ENCODE measurements at places on chromosomes 4 and X.
A peak's percentile ranks its signal among the peaks of the same experiment; 100 is the strongest.

DNA sequence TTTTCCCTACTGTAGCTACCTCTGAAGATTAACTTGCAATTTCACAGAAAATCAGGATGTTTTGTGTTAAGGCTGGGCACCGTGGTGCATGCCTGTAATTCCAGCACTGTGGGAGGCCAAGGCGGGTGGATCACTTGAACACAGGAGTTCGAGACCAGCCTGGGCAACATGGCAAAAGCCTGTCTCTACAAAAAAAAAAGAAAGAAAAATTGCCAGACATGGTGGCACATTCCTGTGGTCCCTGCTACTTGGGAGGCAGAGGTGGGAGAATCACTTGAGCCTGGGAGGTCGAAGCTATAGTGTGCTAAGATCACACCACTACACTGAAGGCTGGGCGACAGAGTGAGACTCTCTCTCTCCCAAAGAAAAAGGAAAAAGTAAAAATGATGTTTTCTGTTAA, 27.4 kb downstream of the APELA start:
- DNase-seq = no peak

DNA sequence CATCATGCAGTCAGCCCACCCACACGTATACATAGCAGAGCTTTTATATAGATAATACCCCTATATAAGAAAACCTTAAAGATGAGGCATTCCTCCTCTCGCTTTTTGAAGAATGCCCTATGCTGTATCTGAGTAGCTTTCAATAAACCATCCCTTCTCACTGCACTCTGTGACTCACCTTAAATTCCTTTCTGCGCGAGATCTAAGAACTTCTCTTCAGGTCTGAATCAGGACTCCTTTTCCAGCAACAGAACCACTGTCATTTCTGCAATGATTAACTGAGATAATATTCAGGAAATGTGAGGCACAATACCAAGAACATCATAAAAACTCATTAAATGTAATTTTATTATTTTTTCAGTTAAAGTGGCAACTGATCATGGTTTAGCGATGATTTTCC, 76.4 kb upstream of the DCLK2 start:
- no peak for DNase-seq

- DNase-seq = no peak
These were observed 24.8 kb downstream of the PDGFC start for GRCh38 chr4:156946516-156947424.

DNA sequence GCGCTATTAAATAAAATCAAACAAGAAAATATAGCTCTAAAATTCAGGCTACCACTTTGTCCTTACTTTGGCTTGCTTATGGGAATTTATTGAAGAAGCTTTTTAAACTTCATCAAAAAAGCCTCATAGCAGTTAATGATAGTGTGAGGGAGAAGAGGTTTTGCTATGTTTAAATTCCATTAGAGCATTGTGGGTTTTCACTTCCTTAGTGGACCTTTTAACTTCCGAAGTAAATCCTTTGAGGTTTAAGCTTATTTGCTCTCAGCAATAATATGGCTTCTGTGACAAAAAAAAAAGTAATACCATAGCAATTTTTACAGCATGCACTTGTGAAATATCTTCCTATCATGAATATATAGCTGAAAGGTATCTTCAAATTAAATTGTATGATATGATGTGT, 120.2 kb upstream of the NDST4 start:
- no peak for DNase-seq

DNA sequence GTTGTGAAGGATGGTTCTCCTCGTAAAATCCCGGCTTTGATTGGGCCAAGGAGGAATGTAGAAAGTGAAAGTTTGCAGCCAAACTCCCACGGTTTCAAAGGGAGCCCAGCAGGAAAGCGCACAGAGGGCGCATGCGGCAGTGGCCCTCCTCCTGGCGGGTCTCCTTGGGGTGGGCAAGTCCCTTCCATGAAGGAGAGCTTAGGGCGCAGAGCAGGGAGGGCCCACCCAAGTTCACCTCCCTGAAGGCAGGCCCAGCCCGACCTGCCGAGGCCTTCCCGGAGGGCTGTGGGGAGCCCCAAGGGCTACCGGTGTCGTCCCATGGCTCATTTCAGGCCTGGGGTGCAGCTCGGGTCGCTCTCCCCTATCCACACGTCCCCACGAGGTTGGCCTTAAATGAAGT, 2.0 kb downstream of the PDZD4 start:
- DNase-seq = no peak

DNA sequence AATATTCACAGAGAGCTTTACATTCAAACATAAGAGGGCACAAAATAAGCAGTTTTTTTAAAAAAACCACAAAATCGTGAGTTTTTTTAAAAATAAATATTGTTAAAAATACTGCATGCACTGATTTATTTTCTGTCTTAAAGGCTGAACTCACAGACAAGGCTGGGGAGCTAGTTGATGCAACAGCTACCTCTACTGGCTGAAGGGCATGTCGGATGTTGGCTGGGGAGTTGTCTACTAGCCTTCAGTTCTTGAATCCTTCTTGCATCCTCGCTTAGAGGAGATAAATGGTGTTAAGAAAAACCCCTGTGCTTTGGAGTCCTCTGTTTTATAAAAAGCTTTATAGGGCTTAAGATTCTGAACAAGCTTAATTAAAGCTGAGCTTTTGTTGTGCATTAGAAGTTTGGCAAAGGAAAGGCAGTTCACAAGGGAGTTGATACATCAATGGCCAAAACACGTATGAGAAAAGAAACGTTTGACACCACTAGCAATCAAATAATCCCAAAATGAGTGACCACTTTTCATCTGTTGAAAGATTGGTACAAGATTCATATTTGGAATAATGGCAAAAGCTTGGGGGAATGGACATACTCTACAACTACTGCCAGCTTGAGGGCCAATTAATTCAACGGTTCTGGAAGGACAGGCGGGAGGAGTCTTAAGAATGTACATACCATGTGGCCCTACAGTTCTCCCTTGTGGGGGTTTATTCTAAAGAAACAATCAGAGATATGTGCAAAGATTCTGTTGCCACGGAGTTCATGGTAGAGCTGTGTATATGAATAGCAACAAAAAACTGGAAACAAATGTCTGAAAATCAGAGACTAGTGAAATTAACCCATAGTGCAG, 94.7 kb downstream of the SEL1L3 start:
- DNase-seq = peak; percentile 66

- DNase-seq = peak; percentile 10
These were observed 1.3 kb upstream of the CCNI start for GRCh38 chr4:77076889-77077635.

- DNase-seq = peak; percentile 90
These were observed 29.6 kb downstream of the ADH7 start for GRCh38 chr4:99405433-99406115.

- DNase-seq = no peak
These were observed 180.2 kb upstream of the TET2 start for GRCh38 chr4:104966349-104967033.

- DNase-seq = no peak
These were observed 1646.9 kb upstream of the ADGRL3 start for GRCh38 chr4:59553063-59553720.

- no peak for DNase-seq
These were observed 247.5 kb downstream of the CRLF2 start for GRCh38 chrX:964831-965416.

DNA sequence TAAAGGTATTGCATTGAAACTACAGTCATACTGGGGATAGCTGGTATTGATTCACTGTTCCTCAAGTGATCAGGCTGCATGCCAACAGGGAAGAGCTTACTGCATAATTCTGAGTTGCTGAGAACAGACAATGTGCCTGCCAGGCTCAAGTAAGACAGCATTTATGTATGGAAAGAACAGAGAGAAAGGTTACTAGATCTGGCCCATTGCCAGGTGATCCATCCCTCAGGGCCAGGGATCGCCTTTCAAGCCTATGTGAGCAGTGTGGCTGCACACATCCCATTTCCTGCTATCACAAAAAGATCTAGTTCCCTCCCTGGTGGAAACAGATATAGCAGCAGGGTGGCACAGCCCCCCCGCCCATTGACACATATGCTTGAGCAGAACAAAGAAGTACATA, 254.0 kb downstream of the TMA16 start:
- DNase-seq = peak; percentile 43

- DNase-seq = no peak
These were observed 12.0 kb downstream of the HS3ST1 start for GRCh38 chr4:11416767-11417113.

DNA sequence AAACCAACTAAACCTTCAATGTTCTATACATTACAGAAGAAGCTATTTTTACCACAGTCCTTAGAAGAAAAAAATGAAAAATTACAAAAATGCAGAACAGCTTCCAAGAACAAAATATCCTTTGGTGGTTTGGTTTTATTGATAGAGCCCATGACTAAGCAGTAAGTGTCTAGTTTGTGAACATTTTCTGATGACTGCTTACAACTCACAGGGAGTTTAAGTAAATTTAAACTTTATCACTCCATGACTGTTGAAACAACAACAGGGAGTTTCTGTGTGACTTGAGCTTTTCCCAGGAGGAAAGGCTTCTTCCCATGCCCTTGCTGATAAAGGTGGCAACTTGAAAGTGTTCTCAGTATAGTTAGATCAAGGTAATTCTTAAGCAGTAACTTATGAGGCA, 2.9 kb downstream of the PF4 start:
- DNase-seq = no peak

- peak; percentile 38 for DNase-seq
These were observed 171.3 kb downstream of the PTTG2 start for GRCh38 chr4:38131371-38132091.

GRCh38 chr4:101102114-101102742, 245.1 kb downstream of the PPP3CA start:
- DNase-seq = peak; percentile 72

DNA sequence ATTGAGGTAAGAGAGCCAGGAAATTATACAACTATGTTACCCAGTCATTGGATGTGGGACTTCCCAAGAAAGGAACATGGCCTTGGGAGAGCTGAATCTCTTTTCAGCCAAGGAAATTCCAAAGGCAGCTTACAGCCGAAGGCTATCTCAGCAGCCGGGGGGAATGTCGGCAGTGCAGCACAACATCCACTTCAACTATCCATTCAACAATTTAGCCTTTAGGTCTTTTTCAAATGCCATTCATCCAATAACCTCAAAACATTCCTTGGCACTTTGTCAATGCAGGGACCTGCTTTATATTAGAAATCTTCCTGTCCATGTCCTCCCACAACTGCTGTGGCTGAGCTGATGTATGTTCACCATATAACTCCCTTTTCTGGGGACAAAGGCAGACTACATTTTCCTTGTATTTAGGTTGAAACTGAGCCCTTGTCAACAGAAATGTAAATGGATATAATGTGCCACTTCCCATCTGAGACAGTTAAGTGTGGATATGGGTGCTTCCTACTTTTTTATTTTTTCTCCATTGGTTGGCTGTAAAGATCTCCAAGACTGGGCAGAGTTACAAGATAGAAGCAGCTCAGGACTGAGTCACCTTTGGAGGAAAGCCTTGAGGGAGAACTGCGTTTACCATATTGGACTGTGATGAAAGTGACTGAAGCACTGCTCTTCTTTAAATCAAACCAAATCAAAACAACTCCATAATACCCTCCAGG, 94.8 kb downstream of the GPRIN3 start:
- no peak for DNase-seq

DNA sequence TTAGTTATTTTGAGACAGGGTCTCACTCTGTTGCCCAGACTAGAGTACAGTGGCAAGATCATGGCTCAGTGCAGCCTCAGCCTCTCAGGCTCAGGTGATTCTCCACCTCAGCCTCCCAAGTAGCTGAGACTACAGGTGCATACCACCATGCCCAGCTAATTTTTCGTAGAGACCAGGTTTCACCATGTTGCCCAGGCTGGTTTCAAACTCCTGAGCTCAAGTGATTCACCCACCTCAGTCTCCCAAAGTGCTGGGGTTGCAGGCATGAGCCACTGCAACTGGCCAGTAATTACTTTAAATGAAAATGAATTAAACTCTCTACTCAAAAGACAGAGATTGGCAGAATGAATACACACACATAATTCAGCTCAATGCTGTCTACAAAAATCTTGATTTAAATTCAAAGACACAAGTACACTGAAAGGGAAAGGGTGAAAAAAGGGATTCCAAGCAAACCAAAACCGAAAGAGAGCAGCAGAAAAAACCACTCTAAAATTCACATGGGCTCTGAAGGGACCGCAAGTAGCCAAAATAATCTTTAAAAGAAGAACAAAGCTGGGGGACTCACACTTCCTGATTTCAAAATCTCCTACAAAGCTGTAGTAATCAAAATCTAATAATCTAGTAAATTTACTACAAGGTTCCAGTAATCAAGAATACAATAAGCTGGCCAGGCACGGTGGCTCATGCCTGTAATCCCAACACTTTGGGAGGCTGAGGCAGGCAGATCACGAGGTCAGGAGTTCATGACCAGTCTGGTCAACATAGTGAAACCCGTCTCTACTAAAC, 11.8 kb upstream of the SPON2 start:
- DNase-seq = peak; percentile 18

- DNase-seq = no peak
These were observed 857.7 kb upstream of the HS3ST1 start for GRCh38 chr4:12286351-12286750.

DNA sequence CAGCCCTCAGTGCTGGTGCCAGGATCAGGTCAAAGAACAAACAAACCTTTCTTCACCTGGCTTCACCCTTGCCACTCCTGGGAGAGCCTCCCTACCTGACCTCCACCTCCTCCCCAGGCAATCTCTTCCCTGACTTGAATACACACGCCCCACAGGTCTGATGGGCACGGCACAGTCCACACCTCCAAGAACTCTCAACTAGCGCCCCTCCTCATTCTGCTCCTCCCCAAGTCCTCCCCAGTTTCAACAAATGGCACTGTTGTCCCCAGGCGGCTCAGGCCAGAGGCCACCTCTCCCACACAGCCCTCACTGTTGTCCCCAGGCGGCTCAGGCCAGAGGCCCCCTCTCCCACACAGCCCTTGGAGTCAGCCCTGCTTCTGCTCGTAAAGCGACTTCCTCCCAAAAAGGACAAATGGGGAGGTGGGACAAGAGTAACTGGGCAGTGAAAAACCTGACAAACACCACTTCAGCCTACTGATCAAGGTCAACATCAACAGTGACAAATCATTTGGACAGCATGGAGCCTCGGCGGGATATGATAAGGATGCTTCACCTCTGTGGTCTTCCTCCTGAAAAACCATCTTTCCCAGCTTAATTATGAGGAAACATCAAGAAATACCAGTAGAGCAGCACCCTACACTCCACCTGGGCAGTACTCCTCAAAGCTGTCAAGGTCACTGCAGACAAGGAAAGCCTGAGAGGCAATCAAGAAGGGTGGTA, 2.9 kb downstream of the LETM1 start:
- no peak for DNase-seq

DNA sequence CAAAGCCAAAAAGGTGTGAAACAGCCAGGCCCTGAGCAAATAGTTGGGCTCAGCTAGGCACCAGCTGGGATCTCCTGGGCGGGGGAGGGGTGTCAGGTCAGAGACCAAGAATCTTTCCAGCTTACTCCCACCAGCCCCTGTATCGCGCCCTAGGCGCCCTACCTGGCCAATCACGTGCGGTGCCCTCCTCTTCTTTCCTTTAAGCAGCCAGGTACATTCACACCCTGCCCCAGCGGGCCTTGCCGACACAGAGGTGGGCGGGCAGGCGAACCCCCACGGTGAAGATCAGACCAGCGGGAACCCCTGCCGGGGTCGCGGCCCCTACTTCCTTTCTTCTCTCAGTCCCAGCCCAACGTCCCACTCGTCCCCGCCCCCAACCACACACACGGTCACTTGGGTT, 9.1 kb downstream of the ARHGAP36 start:
- no peak for DNase-seq

- DNase-seq = no peak
These were observed 6.8 kb downstream of the MAEA start for GRCh38 chr4:1296324-1297022.

GRCh38 chr4:42330002-42330592, 67.2 kb upstream of the SHISA3 start:
- no peak for DNase-seq

Measured in spinal cord (tissue), 10 donors.